ENCODE measurements at places on chromosomes 11 and 22. TPM values are rescaled to one million over a fixed set of nuclear protein-coding genes. Genes with fewer than 3 reads are reported as not detected.

The TPP1 gene
- 207 TPM for total RNA-seq

The HORMAD2 gene
- not detected for total RNA-seq

The SLC29A2 gene
- total RNA-seq, result 14.2 TPM

The RAG2 gene
- not detected for total RNA-seq

The LRRC4C gene
- total RNA-seq, result 2.2 TPM

The SC5D gene
- 64.8 TPM for total RNA-seq

The TRIM49D2 gene
- not detected for total RNA-seq

The OR6X1 gene
- not detected for total RNA-seq

The ARHGAP20 gene
- total RNA-seq, result 6.6 TPM

The CRYBB3 gene
- 0.72 TPM for total RNA-seq

The OR4C45 gene
- not detected for total RNA-seq

The RPS25 gene
- total RNA-seq, result 850 TPM

The APOA4 gene
- not detected for total RNA-seq

The CHST1 gene
- 4.9 TPM for total RNA-seq

The FOLR1 gene
- 163 TPM for total RNA-seq

The DDI1 gene
- total RNA-seq, result not detected

The TSPAN18 gene
- 46.4 TPM for total RNA-seq

The CTSF gene
- total RNA-seq, result 37.0 TPM

The NCF4 gene
- 37.0 TPM for total RNA-seq

The TMEM132A gene
- total RNA-seq, result 18.4 TPM

The GANAB gene
- total RNA-seq, result 229 TPM

Measured in upper lobe of right lung (tissue), 1 donor.